ENCODE measurements at places on chromosomes 2 and 18.

GRCh38 chr2:65353927-65354326 is 78.5 kb downstream of the SPRED2 start:
- no peak overlapping the region for H3K4me3 ChIP-seq
- H3K27ac ChIP-seq: no peak overlapping the region
- no peaks in the 10 kb centered on the region for H3K27me3 ChIP-seq
- H3K4me1 ChIP-seq: no peaks in the 10 kb centered on the region
- DNase-seq: no peak
- no peaks in the 10 kb centered on the region for H3K36me3 ChIP-seq

- H3K36me3 ChIP-seq: no peaks in the 10 kb centered on the region
- H3K4me3 ChIP-seq: no peak overlapping the region
- H3K27ac ChIP-seq: no peak overlapping the region
- no peak for DNase-seq
- H3K27me3 ChIP-seq: no peaks in the 10 kb centered on the region
Measured at GRCh38 chr18:80172056-80172455, 63.0 kb downstream of the ADNP2 start.

DNA sequence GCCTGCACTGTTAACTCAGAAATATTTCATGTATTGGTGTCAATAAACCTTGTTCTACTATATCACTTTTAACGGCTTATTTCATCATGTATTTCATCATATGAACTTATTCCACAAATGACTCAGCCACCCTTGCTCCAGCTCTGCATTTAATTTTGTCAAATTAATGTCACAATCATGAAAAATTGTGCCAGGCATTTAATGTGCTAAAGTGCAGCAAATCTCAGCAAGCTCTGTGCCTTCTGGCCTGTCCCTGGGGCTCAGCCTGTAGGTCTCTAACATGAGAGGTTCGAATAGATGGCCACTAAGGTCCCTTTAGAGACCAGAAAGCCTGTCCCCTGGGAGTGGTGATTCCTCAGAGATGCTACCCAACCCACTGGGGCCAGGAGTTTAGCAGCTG is 28.6 kb downstream of the BOD1L2 start:
- H3K27me3 ChIP-seq: no peaks in the 10 kb centered on the region
- no peaks in the 10 kb centered on the region for H3K4me1 ChIP-seq
- H3K4me3 ChIP-seq: no peak overlapping the region
- DNase-seq: no peak
- no peaks in the 10 kb centered on the region for H3K36me3 ChIP-seq
- no peak overlapping the region for H3K27ac ChIP-seq

- no peaks in the 10 kb centered on the region for H3K4me1 ChIP-seq
- no peaks in the 10 kb centered on the region for H3K36me3 ChIP-seq
- no peak overlapping the region for H3K4me3 ChIP-seq
- no peaks in the 10 kb centered on the region for H3K27me3 ChIP-seq
Measured at GRCh38 chr2:136005462-136006196, 20.2 kb upstream of the DARS1 start.

GRCh38 chr18:32922951-32923430 is 150.2 kb upstream of the KLHL14 start:
- no peaks in the 10 kb centered on the region for H3K4me1 ChIP-seq
- no peaks in the 10 kb centered on the region for H3K36me3 ChIP-seq
- no peak overlapping the region for H3K27ac ChIP-seq
- DNase-seq: no peak
- H3K27me3 ChIP-seq: no peaks in the 10 kb centered on the region

- H3K27me3 ChIP-seq: no peaks in the 10 kb centered on the region
- no peak overlapping the region for H3K27ac ChIP-seq
- H3K4me1 ChIP-seq: peaks cover 9% of the 10 kb centered on the region
- DNase-seq: no peak
Measured at GRCh38 chr2:39099870-39100728, 20.8 kb downstream of the SOS1 start.

- H3K27me3 ChIP-seq: no peaks in the 10 kb centered on the region
- DNase-seq: no peak
- no peaks in the 10 kb centered on the region for H3K4me1 ChIP-seq
- no peak overlapping the region for H3K27ac ChIP-seq
Measured at GRCh38 chr2:83596592-83597282, 862.3 kb downstream of the SUCLG1 start.

DNA sequence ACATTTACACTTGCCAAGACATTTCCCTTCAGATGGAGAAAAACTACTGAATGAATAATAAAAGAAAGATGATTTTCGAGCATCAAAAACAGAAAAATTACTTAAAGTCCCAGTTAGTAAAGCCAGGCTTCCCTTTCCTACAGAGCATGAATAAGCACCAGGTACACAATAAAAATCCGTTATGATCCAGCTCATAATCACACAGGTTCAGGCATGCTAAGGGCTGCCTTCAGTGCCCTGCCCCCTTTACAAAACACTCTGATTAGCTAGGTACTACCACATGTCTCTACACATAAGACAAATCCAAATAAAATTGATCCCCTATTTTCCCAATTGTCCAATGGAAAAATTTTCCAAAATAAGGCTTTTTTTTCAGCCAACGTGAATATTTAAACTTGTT is 413.2 kb upstream of the LRATD1 start:
- no peak for DNase-seq
- no peak overlapping the region for H3K27ac ChIP-seq
- H3K4me3 ChIP-seq: no peak overlapping the region
- H3K27me3 ChIP-seq: no peaks in the 10 kb centered on the region
- no peaks in the 10 kb centered on the region for H3K4me1 ChIP-seq

DNA sequence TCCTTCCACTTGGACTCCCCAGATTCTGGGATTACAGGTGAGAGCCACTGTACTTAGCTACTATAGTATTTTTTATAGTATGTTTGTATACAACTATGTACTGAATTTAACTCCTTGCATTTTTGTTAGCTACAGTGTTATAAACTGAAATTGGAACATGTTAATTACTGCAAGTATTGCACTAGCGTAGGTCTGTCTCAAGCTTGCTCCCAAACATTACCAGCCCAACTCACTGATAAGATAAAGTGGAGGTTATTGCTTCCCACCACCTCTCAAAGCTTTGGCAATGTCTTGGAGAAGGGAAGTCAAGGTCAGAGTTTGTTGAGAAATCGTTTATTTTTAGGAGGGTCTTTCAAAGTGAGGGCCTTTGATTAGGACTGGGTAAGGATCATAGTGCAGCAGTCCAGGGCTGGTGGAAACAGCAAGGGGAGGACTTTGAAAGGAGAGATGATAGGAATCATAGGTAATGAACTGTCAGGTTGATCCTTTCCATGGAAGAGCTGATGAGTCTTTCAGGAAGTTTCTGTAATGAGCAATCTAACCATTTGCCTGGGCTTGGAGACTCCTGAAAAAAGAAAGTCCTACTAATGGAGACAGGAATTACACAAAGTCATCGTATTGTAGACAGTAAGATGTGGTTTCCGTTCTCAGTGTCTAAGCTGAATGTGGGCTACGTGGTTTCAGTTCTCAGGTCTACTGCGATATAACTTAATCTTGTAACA is 257.1 kb downstream of the MYO3B start:
- no peaks in the 10 kb centered on the region for H3K36me3 ChIP-seq
- no peak overlapping the region for H3K4me3 ChIP-seq
- no peaks in the 10 kb centered on the region for H3K4me1 ChIP-seq
- no peak for DNase-seq
- H3K27ac ChIP-seq: no peak overlapping the region

DNA sequence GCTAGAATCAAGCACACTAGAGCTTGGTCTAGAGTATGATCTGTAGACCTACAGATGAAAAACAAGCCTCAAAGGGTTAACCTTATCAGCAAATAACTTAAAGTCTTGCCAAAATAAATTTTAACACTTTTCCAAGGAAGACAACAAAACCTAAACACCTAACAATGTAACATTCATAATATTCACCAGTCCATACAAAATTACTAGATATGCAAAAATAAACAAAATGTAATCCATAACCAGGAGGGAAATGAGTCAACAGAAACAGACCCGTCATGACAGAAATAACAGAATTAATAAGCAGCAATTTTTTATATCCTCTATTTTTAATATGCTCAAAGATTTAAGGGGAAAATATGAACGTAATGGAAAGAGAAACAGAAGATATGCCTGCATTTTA is 36.1 kb downstream of the TRAK2 start:
- no peaks in the 10 kb centered on the region for H3K27me3 ChIP-seq
- H3K36me3 ChIP-seq: peaks cover 7% of the 10 kb centered on the region
- H3K4me3 ChIP-seq: no peak overlapping the region
- peaks cover 66% of the 10 kb centered on the region for H3K4me1 ChIP-seq

- no peaks in the 10 kb centered on the region for H3K27me3 ChIP-seq
- peak overlapping the region; percentile 94 for H3K27ac ChIP-seq
- DNase-seq: no peak
- peak overlapping the region; percentile 73 for H3K4me3 ChIP-seq
Measured at GRCh38 chr18:75207310-75208154, 1.4 kb downstream of the PTGR3 start.
